GM12878 (cell line): ENCODE measurements at places on chromosomes 1 and 21. TPM values are rescaled to one million over a fixed set of nuclear protein-coding genes. Genes with fewer than 3 reads are reported as not detected.

- H3K4me3 ChIP-seq: no peak overlapping the region
- no peak overlapping the region for H3K27ac ChIP-seq
- H3K36me3 ChIP-seq: no peaks in the 10 kb centered on the region
- H3K4me1 ChIP-seq: peaks cover 32% of the 10 kb centered on the region
Measured at GRCh38 chr21:25296252-25296651, 311.0 kb downstream of the MRPL39 start.

DNA sequence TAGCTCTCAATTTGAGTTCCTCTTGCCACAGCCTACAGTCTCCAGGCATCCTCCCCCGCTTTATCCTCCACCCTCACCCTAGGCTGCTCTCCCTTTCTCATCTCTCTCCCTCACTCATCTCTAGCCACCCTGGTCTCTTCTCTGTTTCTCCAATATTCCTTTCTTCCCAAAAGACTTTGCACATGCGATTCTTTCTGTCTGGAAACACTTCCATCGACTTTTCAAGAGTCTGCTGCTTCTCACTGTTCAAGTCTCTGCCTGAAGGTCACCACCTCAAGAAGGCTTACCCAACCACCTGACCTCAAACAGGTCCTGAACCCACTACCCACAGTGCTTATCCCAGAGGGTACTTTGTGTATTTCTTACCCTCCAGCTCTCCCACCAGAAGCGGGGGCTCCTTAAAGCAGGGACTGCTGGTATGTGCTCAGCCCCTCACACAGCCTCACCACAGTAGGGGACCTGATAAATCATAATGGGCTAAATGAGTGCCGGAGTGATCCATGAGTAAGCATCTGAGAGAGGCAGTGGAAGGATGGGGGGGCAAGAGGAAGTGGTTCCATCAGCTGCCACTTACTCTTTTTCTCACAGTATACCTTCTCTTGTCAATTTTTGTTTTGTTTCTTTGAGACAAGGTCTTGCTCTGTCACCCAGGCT lies 14.3 kb upstream of the KRTAP19-8 start:
- no peak overlapping the region for H3K4me3 ChIP-seq
- H3K4me1 ChIP-seq: no peaks in the 10 kb centered on the region
- DNase-seq: no peak
- H3K27me3 ChIP-seq: no peaks in the 10 kb centered on the region
- no peaks in the 10 kb centered on the region for H3K36me3 ChIP-seq

DNA sequence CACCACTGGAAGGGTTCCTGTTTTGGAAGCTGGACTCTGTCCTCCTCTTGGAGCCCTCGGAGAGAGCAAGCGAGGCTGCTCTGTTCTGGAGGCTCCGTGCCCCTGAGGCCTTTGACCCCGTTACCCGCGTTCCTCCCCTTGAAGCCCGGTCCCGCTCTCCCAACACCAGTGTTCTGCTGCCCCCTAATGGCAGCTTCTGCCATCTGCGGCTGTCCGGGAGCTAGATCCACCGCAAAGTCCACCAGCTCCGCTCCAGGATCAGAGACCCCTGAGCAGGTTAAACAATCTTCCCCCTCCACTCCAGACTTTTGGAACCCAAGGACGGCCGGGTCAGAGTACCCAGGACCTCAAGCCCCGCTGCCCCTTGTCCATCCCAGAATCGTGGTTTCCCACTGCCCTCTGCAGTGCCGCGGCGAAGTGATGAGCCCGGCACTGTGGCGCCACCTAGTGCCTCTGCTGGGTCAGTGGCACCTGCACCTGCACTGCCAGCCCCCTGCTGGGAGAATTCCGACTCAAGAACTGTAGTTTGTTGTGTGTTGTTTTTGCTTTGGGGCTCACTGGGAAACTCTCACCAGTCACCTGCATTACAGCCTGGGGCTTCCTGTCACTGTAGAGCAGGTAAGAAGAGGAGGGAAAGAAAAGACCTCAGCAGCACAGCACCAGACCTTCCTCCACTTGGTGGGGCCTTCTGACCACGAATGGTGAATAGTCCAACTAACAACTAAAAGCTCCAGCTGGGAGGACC lies 63.5 kb upstream of the NFASC start:
- DNase-seq: peak; percentile 43
- H3K4me3 ChIP-seq: peak overlapping the region; percentile 49; the same call in 1 of the 2 replicates
- no peak overlapping the region for H3K27ac ChIP-seq
- H3K4me1 ChIP-seq: no peaks in the 10 kb centered on the region
- H3K36me3 ChIP-seq: no peaks in the 10 kb centered on the region

GRCh38 chr1:92485381-92486250 lies 1.1 kb downstream of the GFI1 start:
- H3K4me3 ChIP-seq: peak overlapping the region; percentile 93
- H3K4me1 ChIP-seq: peaks cover 6% of the 10 kb centered on the region
- H3K27me3 ChIP-seq: no peaks in the 10 kb centered on the region
- peak overlapping the region; percentile 77 for H3K27ac ChIP-seq

GRCh38 chr1:111535256-111536191 lies 32.1 kb upstream of the ADORA3 start:
- H3K4me3 ChIP-seq: no peak overlapping the region
- no peaks in the 10 kb centered on the region for H3K36me3 ChIP-seq
- no peaks in the 10 kb centered on the region; the same call in 1 of the 2 replicates for H3K4me1 ChIP-seq
- DNase-seq: no peak
- no peaks in the 10 kb centered on the region for H3K27me3 ChIP-seq

DNA sequence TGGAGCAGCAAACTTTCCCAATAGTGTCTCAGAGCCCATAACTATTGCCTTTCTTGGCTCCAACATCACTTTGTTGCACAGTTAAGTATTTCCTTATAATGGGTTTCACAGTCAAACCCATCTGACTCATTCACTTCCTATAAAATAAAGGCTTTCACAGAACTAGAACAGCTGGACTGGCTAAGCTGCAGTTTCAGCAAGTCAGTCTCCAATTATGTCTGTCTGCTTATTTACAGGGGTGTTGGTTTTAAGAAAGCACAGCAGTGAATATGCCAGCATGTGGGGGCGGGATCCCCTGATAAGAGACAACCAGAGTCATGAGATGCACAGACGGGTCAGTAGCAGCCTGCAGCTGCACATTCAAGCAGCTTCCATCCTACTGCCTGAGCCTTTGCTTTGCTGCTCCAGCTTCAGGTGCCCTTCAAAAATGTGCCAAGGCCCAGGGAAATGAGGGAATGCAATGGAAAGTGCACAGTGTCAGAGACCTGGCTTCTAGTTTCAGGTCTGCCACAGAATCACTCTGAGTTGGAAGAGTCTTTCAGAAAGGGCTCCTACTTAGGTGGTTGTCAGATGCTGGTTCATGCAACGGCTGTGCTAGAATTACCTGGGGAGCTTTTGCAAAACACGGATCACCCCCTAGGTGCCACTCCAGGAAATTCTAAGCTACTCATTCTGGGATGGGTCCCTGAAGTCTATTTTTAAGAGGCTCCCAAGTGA lies 24.8 kb downstream of the RNF19B start:
- DNase-seq: no peak
- no peak overlapping the region for H3K27ac ChIP-seq
- H3K4me1 ChIP-seq: no peaks in the 10 kb centered on the region
- H3K4me3 ChIP-seq: no peak overlapping the region
- peaks cover 15% of the 10 kb centered on the region for H3K36me3 ChIP-seq
- H3K27me3 ChIP-seq: no peaks in the 10 kb centered on the region

- peaks cover 6% of the 10 kb centered on the region for H3K4me1 ChIP-seq
- no peak overlapping the region for H3K27ac ChIP-seq
- no peak overlapping the region for H3K4me3 ChIP-seq
- no peaks in the 10 kb centered on the region for H3K27me3 ChIP-seq
Measured at GRCh38 chr1:222754366-222755139, 17.6 kb downstream of the FAM177B start.

DNA sequence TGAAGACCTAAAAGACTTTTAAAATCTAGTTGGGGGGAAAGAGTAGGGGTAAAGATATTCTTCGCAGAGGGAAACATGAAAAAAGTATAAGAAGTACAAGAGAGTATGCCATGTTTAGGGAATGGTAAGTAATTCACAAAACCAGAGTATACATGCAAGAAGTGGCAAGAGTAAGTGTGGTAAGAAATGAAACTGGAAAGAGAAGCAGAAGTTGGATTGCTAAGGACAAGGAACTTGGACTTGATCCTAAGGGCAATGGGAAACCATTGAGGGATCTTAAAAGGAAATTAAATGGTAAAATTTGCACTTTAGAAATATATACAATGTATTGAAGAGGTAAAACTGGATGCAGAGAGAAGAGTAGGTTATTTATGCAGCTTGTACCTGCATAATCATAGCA lies 9.2 kb upstream of the ZNF644 start:
- DNase-seq: no peak
- no peak overlapping the region for H3K27ac ChIP-seq
- peaks cover 2% of the 10 kb centered on the region; the same call in 1 of the 2 replicates for H3K27me3 ChIP-seq

GRCh38 chr1:68180441-68181164 lies 51.7 kb downstream of the WLS start:
- H3K4me1 ChIP-seq: peaks cover 11% of the 10 kb centered on the region
- no peak overlapping the region for H3K27ac ChIP-seq
- DNase-seq: no peak
- H3K36me3 ChIP-seq: no peaks in the 10 kb centered on the region

GRCh38 chr1:154434346-154435085 lies 29.4 kb downstream of the IL6R start:
- peaks cover 3% of the 10 kb centered on the region; the same call in 1 of the 2 replicates for H3K36me3 ChIP-seq
- H3K27me3 ChIP-seq: no peaks in the 10 kb centered on the region
- no peak for DNase-seq
- H3K27ac ChIP-seq: no peak overlapping the region
- no peak overlapping the region for H3K4me3 ChIP-seq

DNA sequence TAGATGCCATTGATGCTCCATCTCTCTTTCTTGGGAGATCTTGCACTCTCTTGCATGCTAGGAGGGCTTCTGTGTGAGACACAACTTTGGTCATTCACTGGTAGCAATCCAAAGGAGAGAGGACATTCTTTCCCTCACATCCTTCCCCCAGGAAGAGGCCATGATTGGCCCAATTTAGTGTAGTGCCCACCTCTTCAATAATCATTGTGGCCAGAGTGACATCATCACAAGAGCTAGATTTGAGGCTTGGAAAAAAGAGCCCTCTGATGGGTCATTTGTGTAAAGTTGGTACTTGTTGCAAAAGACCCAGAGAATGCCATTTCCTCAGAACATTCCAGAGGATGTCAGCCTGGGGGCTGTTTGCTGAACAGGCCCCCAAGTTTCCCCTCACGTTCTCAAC lies 30.2 kb downstream of the S100A6 start:
- no peaks in the 10 kb centered on the region for H3K4me1 ChIP-seq
- DNase-seq: no peak
- H3K27ac ChIP-seq: no peak overlapping the region
- H3K36me3 ChIP-seq: no peaks in the 10 kb centered on the region

- no peak for DNase-seq
- H3K36me3 ChIP-seq: no peaks in the 10 kb centered on the region
- peaks cover 9% of the 10 kb centered on the region for H3K4me1 ChIP-seq
- no peaks in the 10 kb centered on the region for H3K27me3 ChIP-seq
- H3K4me3 ChIP-seq: no peak overlapping the region
Measured at GRCh38 chr1:33377013-33377412, 53.9 kb downstream of the PHC2 start.

- no peaks in the 10 kb centered on the region for H3K36me3 ChIP-seq
- H3K27me3 ChIP-seq: no peaks in the 10 kb centered on the region
- H3K27ac ChIP-seq: no peak overlapping the region
Measured at GRCh38 chr21:38282921-38283320, 26.1 kb downstream of the KCNJ15 start.

DNA sequence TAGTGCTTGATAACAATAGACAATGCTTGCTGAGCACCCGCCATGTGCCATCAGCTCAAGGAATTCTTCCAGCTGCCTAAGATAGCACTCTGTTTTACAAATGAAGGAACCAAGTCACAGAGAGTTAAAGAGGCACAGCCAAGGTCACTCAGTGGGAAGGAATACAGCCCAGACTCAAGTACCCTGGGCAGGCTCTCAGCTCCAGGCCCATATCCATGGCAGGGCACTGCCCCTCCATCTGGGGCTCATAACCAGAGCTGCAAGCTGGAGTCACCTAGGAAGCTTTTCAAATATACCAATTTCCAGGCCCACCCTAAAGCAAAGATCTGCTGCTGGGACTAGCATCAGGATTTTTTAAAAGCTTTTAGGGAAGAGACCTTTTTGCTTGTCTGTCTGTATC lies 1.6 kb downstream of the CLEC20A start:
- H3K4me1 ChIP-seq: no peaks in the 10 kb centered on the region
- H3K4me3 ChIP-seq: no peak overlapping the region
- H3K27ac ChIP-seq: no peak overlapping the region

- H3K36me3 ChIP-seq: no peaks in the 10 kb centered on the region
- H3K4me1 ChIP-seq: no peaks in the 10 kb centered on the region
- no peaks in the 10 kb centered on the region for H3K27me3 ChIP-seq
- no peak for DNase-seq
Measured at GRCh38 chr1:4058122-4058521, 158.1 kb upstream of the C1orf174 start.

DNA sequence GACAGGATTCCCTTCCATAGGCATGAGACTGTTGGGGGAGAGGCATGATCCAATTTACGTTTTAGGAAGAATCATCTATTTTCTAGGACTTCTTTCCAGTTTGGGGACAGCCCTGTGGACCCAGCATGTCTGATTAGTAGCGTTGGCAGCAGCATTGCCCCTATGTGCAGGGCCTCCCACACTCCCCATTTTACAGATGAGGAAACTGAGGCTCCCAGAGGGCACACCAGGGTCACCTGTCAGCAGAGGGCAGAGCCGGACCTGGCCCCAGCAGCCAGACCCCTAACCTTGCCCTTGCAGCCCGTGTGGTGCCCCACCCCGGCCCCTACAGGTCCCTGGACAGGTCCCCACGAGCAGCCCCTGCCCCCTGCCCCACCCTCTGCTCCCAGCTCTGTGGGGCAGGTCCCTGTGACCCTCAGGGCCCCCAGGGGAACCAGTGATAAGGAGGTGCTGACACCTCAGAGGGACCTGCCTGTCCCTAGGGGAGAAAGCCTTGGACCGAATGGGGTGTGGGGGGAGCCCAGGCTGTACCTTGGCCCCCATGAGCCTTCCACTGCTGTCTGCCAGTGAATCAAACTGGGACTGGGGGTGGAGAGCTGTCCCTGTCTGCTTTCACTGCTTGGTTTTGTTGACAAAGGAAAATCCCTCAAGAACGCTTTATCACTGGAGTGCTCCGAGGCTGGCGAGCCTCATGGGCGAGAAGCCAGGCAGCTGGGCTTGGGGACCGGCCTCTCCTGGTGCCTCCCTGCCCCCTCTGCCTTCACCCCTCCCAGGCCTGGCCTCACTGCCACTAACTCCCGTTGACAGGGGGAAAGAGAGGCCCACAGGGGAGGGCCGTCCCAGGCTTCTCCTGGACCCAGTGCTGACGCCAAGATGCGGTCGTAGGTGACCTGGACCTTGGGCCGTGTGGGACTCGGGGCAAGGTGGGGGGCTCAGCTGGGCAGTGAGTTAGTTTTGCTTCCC lies 39.4 kb upstream of the CCDC27 start:
- no peak for DNase-seq
- no peaks in the 10 kb centered on the region for H3K27me3 ChIP-seq
- H3K4me1 ChIP-seq: no peaks in the 10 kb centered on the region
- no peak overlapping the region for H3K4me3 ChIP-seq
- H3K27ac ChIP-seq: no peak overlapping the region

The PADI3 gene
- polyA plus RNA-seq: not detected in 2 replicates

The OR6N1 gene
- not detected in 2 replicates for polyA plus RNA-seq

The PRAMEF26 gene
- not detected in 2 replicates for polyA plus RNA-seq

The IL24 gene
- 6.1 and 6.4 TPM in 2 replicates for polyA plus RNA-seq

The FAM177B gene
- not detected in 2 replicates for polyA plus RNA-seq

The CR1L gene
- polyA plus RNA-seq: not detected in 2 replicates
